ENCODE measurements at places on chromosomes 2 and 18.

DNA sequence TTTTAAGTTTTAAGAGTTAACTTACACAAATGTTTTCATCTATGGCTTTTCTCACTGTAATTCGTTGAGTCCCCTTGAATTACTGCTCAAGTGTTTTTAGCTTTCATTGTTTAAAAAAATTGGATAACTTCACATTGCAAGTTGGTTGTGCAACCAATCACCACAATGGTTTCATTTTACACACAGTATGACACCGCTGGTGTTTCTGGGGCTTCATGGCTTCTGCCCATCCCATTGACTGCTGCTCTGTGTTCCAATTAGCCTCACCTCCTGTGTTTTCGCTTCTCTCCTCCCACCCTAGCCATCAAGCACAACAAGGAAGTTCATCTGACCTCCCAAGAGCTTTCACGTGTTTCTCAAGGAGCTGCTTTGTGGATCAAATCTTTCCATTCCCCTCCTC is 199.1 kb upstream of the CHAC2 start:
- DNase-seq, result no peak

- peak; percentile 69 for DNase-seq
Measured at GRCh38 chr18:79517341-79517740, 121.6 kb downstream of the NFATC1 start.

DNA sequence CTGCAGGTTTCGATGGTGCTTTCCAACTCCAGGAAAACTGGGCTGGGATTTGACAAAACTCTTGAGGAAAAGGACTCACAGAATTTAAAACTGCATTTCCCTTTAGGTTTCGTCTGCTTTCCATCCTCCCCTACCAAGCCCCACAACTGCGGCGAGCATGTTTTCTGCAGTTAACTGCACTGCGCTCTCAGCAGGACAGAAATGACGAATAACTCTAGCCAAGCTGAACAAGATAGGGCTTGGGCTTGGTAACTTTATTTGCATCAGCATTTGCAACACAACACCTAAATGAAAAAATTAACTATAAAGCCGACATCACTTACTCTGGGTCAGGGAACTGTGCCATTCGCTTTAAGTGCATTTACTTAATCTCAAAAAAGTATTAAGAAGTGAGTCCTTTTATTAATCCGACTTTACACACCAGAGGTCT is 669 bp upstream of the PIKFYVE start:
- no peak for DNase-seq

DNA sequence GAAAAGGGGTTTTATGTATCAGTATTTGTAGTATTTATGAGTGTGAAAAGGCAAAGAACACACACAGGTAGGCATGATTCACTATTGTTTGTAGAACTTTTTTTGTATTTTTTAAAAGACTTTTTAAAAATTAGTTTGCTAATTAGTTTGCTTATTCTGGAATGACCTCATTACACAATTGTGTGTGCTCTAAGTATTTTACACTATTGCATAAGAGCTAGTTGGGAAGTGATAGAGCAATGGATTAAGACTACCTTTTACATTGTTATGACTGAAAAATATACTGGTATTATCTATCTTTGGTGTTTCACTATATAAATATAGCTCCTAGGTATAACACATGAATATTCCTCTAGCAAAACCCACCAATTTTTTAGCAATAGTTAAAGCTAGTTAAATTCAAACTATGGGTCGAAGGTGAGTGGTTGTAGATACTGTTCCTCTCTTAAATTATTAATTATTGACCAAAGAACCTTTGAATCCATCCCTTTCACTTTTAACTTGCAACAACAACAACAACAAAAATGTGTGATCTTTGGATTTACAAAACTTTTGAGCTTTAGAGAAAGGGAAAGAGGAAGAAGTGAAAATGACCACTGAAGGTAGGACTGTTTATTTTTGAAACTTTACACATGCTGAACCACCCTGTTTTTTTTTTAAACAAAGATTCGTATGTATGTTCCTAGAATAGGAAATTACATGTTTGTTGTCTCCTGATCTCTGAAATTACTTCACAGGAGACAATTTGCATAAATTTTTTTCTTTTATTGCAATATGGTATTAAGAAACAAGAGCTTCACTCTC is 18.7 kb downstream of the ITPRID2 start:
- no peak for DNase-seq

GRCh38 chr18:69718912-69719547 is 228.6 kb downstream of the CD226 start:
- DNase-seq, result no peak

- no peak for DNase-seq
Measured at GRCh38 chr2:119464981-119465380, 33.3 kb downstream of the TMEM37 start.

- no peak for DNase-seq
Measured at GRCh38 chr2:212882626-212883025, 268.8 kb downstream of the IKZF2 start.

- no peak for DNase-seq
Measured at GRCh38 chr2:237096911-237097310, 11.2 kb downstream of the COPS8 start.

DNA sequence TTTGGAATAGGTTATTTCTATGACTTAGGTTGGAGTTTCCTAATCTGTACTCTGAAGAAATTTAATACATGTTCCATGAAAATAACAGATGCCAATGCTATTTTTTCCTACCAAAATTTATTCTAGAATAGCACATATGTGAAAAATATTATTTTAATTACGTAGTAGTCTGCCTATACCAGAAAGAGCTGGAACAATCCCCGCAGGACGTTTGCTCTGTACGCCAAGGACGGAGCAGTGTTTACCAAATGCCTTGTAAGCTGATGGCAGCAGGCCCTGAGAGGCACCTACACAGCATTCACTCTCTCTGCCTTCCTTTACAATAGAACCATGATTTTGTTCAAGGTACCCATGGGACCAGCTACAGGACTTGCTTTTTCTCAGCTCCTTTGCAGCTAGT is 16.8 kb upstream of the SLC1A4 start:
- DNase-seq, result no peak

DNA sequence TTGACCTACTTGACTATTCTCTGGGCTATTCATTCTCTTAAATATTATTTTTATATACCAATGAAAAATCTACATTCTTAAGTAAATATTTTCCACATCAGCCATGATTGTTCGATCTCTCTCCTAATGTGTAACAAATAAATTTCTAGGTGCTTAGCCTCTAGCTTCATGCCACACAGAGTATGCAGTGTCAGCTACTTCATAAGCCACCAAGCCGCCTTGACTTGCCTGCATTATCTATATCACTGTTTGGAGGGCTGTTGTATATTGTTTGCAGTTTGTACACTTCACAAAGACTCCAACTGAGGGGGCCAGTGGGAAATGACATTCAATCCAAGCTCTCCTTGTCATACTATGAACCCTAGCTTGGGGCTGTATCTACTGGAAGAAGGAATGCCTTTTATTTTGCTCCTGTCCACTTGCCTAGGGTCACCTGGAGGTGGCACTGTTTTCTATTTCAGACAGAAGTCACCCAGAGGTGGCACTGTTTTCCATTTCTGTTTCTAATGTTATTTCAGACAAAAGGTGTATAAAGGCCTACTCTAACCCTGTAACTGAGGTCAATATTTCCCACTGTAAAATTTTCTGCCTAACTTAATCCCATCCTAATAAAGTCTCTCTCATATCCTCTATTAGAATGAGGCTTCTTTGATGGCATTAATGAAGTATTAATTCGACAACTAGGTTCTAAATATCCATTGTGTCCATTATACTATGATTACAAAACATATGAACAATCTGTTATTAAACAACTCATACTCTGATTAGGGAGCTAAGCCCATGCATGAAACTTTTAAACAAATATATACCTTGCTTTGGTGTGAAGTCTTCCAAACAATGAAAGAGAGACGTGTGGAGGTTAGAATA is 36.4 kb downstream of the COL5A2 start:
- no peak for DNase-seq

DNA sequence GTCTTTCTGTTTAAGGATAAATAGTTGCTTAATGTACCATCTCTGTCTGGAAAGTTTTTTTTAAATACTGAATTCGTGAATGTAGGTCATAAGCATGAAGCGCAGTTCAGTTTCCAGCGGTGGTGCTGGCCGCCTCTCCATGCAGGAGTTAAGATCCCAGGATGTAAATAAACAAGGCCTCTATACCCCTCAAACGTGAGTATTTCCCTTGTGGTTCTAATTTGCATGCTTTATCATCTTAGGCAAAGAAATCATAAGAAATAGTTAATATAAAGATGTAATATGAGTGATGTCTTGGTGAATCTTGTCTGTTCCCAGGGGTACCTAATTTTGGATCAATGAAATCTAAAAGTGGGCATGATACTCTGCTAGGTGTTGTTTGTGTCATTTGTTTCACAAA is 1.5 kb downstream of the NDC80 start:
- DNase-seq, result no peak

DNA sequence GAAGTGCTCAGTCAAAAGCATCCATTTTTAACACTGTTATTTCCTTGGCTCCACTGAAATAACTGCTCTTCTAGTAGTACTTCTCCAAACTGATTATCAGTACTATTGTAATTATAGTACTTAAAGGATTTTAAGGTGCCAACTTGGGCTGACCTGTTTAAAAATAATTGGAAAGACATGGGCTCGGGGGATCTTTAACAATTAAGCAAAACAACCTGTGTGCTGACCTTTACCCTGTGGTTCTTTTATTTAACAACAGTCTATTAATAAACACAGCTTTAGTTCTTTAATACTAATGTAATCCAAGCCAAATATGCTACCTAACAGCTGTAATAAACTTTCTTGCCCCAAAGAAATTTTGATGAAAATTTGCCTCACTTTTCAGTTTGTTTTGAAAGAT is 6.9 kb upstream of the ITPRID2 start:
- DNase-seq, result no peak

Data from vagina (tissue), 2 donors.